ENCODE measurements at places on chromosomes 2 and 18.
A peak's percentile ranks its signal among the peaks of the same experiment; 100 is the strongest.

DNA sequence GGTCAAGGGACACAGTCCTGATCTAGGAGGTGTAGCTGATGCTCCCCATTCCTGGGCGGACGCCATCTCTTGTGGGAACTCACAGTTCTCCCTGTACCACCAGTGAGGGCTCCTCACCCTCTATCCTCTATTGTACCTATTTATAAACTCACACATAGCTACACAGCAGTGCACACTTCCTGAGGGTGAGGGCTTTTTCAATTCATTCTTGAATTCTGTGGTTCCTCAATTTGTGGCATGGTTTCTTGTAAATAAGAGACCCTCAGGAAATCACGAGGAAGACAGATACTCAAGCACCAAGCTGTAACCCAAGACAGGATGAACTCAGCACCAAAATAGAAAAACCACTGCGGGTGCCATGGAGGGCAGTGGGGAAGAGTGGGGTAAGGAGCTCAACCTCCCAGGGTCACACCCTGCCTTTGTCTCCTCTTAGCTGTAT is 245.9 kb upstream of the PXDN start:
- no peak for DNase-seq

GRCh38 chr2:110910423-110910822 is 178.1 kb downstream of the ACOXL start:
- DNase-seq = no peak

GRCh38 chr2:178200331-178200730 is 6.0 kb downstream of the OSBPL6 start:
- no peak for DNase-seq

- no peak for DNase-seq
These were observed 88.6 kb upstream of the DLGAP1 start for GRCh38 chr18:4543711-4544110.

GRCh38 chr18:75201282-75202270 is 7.4 kb downstream of the PTGR3 start:
- no peak for DNase-seq

DNA sequence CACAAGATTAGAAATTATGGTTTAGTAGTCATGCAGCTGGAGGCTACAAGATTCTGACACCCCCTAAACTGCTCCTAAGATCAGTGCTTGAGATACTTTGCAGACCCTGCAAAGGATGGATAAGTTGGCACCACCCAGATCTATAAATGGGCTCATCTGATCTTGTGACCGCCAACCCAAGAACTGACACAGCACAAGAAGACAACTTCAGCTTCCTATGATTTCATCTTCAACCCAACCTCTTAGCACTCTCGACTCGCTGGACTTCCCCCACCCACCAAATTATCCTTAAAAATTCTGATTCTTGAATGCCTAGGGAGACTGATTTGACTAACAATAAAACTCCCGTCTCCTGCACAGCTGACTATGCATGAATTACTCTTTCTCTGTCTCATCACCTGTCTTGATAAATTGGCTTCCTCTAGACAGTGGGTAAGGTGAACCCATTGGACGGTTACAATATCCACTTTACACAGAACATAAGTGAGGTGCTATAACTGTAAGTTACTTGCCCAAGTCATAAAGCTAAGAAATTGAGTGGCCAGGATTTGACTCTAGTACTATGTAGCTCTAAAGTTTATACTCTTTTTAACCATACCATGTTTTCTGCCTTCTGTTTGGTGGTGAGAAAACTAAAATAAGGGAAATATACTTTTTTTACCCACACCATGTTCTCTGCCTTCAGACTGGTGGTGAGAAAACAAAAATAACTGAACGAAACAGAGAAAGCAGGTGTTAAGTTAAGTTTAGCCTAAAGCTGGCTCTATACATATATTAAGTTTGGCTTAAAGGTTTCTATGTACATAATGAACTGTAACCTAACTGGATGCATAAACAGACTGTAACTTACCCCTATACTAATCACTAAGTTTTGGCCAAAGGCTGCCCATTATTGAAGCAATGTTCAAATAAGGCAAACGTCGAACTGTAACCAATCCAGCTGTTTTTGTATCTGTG is 962.3 kb upstream of the NXPH2 start:
- DNase-seq = no peak

DNA sequence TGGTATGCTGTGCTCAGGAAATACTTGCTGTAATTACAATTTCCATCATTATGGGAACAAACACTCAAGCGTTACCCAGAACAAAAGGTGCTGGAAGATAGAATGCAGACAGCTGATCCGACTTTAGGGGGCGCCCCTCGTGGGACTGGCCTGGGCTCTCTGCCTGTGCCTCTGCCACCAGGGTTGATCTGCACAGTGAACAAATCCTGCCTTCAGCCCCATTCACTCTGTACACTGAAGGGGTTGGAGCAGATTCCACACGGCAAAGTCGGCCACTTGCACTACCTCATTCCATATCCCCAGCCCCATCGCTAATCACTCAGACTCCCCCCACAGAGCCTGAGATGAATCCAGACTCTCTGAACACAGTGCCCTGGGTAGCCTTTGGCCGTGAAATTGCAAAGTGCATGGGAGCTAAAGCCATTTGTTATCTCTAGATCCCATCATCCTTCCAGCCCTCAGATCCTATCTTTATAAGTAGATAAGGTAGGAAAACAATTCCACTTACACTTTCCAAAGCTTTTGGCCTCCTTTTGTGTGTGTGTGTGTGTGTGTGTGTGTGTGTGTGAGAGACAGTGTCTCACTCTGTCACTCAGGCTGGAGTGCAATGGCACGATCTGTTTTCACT is 69.3 kb downstream of the INPP5D start:
- no peak for DNase-seq

- no peak for DNase-seq
These were observed 126.1 kb downstream of the FAM161A start for GRCh38 chr2:61727746-61728145.

- DNase-seq = no peak
These were observed 44.5 kb downstream of the GREB1 start for GRCh38 chr2:11578081-11578948.

DNA sequence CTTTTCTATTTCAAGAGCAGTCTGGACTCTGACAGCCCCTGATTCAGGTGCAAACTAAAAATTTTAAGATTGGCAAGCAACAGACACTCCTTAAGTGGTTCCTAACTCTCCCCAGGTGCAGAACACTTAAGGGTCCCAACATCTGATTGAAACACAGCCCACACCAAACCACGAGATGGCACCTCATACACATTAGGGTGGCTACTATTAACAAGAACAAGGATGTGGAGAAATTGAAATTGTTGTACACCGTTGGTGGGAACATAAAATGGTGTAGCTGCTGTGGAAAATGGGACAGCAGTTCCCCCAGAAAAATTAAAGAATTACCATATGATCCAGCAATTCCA is 82.3 kb downstream of the POLR1A start:
- DNase-seq = no peak

GRCh38 chr2:47964722-47965434 is 58.6 kb upstream of the FBXO11 start:
- DNase-seq = peak; percentile 16

- no peak for DNase-seq
These were observed 22.8 kb upstream of the LRP1B start for GRCh38 chr2:142153601-142154000.

- no peak for DNase-seq
These were observed 119.7 kb downstream of the TACR1 start for GRCh38 chr2:75079575-75079974.

DNA sequence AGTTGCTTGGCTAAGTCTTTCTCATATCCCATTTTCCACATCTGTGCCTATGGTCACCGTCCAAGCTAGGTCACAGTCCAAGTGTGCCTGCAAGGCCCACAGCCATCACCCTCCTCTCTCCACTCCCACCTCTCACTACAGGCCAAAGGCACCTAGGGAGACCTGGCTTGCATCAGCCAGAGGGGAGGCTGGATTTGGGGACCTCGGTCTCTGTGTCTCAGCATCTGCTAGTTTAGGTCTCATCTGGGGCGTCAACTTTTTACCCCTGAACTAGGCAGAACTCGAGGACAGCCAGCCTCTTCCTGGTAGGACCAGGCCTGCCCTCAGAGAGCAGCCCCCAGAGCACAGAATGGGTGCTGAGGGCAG is 217.1 kb downstream of the DYSF start:
- no peak for DNase-seq

- DNase-seq = no peak
These were observed 28.2 kb downstream of the ANTXR1 start for GRCh38 chr2:69041214-69041613.

- no peak for DNase-seq
These were observed 21.3 kb downstream of the PPP3R1 start for GRCh38 chr2:68231061-68231372.

GRCh38 chr2:71617266-71617665 is 163.9 kb downstream of the DYSF start:
- no peak for DNase-seq

GRCh38 chr2:198054299-198054698 is 249.9 kb downstream of the PLCL1 start:
- DNase-seq = peak; percentile 72

Measured in K562 (cell line).